ENCODE measurements at places on chromosomes 5 and 9. TPM values are rescaled to one million over a fixed set of nuclear protein-coding genes. Genes with fewer than 3 reads are reported as not detected.

The RASEF gene
- total RNA-seq, result 2.1 TPM

The MED7 gene
- total RNA-seq, result 11.6 TPM

The WHRN gene
- total RNA-seq, result 2.2 TPM

DNA sequence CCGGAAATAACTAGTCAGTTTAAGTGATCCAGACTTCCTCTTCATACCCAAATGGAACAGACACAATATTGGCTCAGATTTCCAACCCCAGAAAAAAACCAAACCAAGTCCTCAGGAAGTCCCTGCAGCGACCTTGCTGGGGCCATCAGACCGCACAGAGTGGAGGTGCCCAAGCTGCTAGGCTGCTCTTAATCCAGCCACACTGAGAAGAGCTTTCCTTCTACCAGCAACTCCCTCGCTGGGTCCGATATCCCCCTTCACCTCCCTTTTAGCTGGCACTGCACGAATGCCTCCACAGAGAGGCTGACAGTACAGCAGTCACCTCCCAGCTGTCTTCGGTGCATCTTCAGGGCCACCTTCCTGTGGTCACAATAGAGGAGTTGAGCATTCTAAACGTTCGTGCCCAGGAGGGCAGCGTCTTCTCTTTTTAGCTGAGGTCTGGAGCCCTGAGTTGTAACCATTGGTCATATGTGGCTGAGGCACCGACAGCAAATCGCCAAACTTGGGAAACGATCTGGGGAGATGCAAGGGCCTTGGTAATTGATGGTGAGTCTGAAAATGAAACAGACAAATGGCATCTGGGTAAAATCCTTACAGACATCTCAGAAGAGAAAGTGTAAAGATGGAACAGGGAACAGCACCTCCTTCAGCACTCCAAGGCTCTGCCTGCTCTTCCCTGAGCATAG, 5.7 kb downstream of the NAIF1 start:
- peaks cover 12% of the 10 kb centered on the region for H3K4me1 ChIP-seq
- no peak overlapping the region for H3K4me3 ChIP-seq
- H3K27ac ChIP-seq, result no peak overlapping the region

GRCh38 chr5:172450861-172451695, 3.2 kb downstream of the SH3PXD2B start:
- peak; percentile 76 for DNase-seq
- H3K27me3 ChIP-seq, result no peaks in the 10 kb centered on the region
- H3K27ac ChIP-seq, result peak overlapping the region; percentile 95
- peaks cover 45% of the 10 kb centered on the region for H3K4me1 ChIP-seq
- H3K4me3 ChIP-seq, result no peak overlapping the region

- H3K4me3 ChIP-seq, result peak overlapping the region; percentile 80
- H3K27me3 ChIP-seq, result no peaks in the 10 kb centered on the region
- DNase-seq, result no peak
- H3K27ac ChIP-seq, result peak overlapping the region; percentile 78
These were observed 975 bp upstream of the NXNL2 start for GRCh38 chr9:88533951-88534455.

DNA sequence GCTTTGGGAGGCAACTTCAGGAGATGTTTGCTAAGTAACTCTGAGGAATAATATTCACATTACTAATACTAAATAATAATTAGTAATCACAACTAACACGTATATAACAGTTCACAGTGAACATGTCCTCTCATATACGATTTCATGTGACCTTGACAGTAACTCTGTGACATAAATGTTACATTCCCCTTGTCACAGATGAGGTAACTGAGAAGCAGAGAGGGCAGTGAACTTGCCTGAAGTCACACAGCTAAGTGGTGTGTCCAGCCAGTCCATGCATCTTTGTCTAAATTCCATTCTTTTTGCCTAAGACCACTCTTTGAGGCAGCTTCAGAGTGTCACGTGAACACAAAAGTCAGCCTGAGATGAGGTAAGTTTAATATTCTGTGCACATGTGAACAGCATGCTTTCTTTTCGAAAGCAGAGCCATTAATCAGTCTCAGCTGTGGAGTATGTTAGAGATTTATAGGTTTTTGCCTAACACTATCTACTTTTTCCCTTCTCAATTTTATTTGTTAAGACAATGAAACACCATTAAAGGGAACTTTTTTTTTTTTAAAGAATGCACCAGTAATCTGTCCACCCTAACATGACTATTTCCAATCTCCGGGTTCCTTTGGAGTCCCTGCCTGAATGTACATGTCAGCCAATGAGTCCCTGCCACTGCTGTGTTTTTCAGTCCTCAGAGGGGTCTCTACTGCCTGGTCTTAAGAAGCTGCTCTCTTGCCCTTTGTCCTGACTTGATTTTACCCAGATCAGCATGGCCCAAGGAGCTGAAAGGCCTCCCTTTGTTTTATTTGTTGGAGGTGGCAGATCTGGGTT, 43.5 kb downstream of the SH3PXD2B start:
- H3K36me3 ChIP-seq, result peaks cover 12% of the 10 kb centered on the region
- no peak overlapping the region for H3K4me3 ChIP-seq
- no peaks in the 10 kb centered on the region for H3K27me3 ChIP-seq
- peak overlapping the region; percentile 83 for H3K27ac ChIP-seq

DNA sequence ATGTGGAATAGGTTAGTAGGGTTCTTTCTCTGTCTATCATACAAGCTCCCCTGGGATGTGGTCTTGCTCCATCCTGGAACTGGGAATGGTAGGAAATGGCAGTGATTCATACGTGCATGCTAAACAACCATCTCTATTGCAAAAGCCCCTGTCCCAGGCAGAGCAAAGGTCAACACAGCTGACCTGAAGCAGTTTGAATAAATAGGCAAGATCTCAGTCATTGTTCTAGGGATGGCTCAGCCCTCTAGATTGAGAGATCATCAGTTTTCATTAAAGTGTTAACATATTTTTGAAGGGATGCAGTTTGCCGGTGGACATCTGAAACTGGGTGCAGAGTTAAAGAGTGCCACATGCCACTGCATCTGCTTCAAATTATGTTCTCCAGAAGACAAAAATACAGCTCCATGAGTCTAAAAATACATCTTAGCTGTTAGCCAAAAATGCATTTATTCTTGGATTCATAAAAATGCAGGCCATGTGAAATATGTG, 224.1 kb downstream of the ESM1 start:
- peak; percentile 51 for DNase-seq
- H3K4me3 ChIP-seq, result no peak overlapping the region
- no peaks in the 10 kb centered on the region for H3K27me3 ChIP-seq
- peak overlapping the region; percentile 86 for H3K27ac ChIP-seq

GRCh38 chr5:147530530-147531389, 20.9 kb upstream of the DPYSL3 start:
- H3K27ac ChIP-seq, result no peak overlapping the region
- no peaks in the 10 kb centered on the region for H3K27me3 ChIP-seq
- H3K36me3 ChIP-seq, result no peaks in the 10 kb centered on the region
- peaks cover 36% of the 10 kb centered on the region for H3K4me1 ChIP-seq

The IL31RA gene
- total RNA-seq, result not detected

The C9orf50 gene
- 0.36 TPM for total RNA-seq

DNA sequence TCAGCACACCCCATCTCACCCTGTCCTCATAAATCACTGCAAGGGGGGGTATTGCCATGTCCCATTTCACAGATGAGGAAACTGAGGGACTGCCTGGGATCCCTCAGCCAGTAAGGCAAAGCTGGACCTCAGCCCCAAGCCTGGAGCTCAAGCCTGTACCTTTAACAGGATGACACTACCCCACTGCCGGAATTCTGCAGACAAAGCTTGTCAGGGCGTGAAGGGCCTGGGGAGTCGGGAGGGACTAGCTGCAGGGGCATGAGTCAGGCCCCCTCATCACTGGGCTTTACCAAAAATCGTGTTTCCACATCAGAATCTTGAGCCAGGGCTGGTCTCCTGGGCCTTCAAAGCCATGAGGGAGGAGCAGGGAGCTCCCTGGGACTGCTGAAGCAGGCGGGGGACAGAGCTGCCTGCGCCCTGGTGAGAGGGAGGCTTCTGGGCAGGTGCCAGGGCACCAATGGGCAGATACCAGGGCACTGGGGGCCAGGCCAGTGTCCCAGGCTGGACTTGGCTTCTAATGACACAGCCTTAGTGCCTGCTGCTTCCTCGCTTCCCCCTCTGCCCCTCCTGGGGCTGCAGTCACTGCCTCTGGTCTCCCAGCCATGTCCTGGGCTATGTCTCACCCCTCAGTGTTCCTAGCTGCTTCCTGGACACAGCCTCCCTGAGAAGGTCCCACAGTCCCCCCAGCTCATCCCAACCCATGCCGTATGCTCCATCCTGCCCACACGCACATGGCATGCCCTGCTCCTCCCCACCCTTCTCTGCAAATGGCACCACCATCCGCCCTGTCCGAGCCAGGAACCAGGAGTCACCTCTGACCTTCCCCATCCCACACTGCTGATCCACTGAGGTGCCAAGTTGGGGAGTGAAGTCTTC, 80.7 kb downstream of the LMX1B start:
- H3K36me3 ChIP-seq, result no peaks in the 10 kb centered on the region
- no peak overlapping the region for H3K4me3 ChIP-seq
- no peaks in the 10 kb centered on the region for H3K4me1 ChIP-seq

GRCh38 chr5:142813220-142813619, 43.0 kb downstream of the ARHGAP26 start:
- H3K4me3 ChIP-seq, result no peak overlapping the region
- H3K27me3 ChIP-seq, result no peaks in the 10 kb centered on the region
- no peak overlapping the region for H3K27ac ChIP-seq
- DNase-seq, result no peak

The CD274 gene
- total RNA-seq, result 0.72 TPM

DNA sequence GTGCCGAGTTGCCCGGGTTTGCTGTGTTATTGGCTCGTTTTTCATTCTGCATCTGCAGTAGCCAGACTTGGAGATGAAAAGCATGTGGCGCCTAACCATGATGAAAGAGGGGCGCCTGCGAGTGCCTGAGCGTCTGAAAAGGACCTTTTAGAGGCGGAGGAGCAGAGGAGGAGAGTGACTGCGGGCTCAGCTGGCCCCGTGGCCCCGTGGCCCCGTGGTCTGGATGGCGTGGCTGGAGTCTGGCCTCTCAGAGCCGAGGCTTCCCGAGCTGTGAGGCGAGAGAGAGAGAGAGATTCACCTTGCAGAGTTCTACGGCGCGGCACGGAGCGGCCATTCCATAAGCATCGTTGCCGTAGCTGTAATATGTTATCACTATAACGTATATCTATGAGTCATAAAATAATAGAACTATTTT, 55.3 kb upstream of the RNU6ATAC start:
- H3K36me3 ChIP-seq, result no peaks in the 10 kb centered on the region
- DNase-seq, result peak; percentile 25
- H3K4me3 ChIP-seq, result no peak overlapping the region
- no peaks in the 10 kb centered on the region for H3K4me1 ChIP-seq

DNA sequence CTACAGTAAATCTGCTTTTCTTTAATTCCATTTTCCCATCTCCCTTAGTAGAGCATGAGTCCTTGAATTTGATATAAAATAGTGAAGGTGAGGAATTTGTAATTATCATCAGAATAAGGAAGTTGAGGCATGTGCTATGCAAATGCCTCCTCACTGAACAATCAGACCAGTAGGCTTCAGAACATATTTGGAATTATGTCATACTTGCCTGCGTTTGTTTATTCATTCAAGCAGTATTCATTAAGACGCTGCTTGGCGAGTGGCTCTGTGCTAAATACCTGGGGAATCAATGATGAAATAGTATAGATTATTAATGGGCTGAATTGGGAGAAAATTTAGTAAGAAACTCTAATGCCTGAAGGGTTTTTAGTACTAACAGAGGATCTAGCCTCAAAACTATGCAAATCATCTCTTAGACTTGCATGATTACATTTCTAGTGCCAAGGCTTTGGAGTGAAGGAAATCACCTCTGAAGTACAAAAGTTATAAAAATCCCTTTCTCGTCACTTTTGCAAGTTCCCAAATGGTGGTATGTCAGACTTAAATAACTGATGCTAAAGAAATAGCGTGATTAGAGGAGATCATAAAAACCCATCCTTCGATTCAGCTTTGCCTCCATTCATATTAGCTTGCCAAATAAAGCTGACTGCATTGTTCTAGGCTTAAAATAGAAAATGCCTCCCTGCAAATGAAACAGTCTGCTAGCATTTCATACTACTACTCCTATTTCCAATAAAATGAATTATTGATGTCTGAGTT, 141.7 kb downstream of the PCSK5 start:
- H3K4me3 ChIP-seq, result no peak overlapping the region
- no peaks in the 10 kb centered on the region for H3K27me3 ChIP-seq
- no peaks in the 10 kb centered on the region for H3K4me1 ChIP-seq

GRCh38 chr9:95008151-95008771, 281.8 kb downstream of the AOPEP start:
- H3K27ac ChIP-seq, result peak overlapping the region; percentile 98
- H3K36me3 ChIP-seq, result peaks cover 61% of the 10 kb centered on the region
- peaks cover 59% of the 10 kb centered on the region for H3K4me1 ChIP-seq
- peak overlapping the region; percentile 91 for H3K4me3 ChIP-seq

GRCh38 chr5:78997090-78997489, 12.0 kb upstream of the ARSB start:
- H3K4me1 ChIP-seq, result peaks cover 10% of the 10 kb centered on the region
- no peak overlapping the region for H3K27ac ChIP-seq
- DNase-seq, result no peak
- no peak overlapping the region for H3K4me3 ChIP-seq
- H3K36me3 ChIP-seq, result no peaks in the 10 kb centered on the region

The SPINK6 gene
- total RNA-seq, result not detected

GRCh38 chr9:137212520-137212919, 7.0 kb downstream of the NDOR1 start:
- H3K4me3 ChIP-seq, result no peak overlapping the region
- no peaks in the 10 kb centered on the region for H3K27me3 ChIP-seq
- DNase-seq, result no peak
- H3K4me1 ChIP-seq, result peaks cover 5% of the 10 kb centered on the region
- H3K36me3 ChIP-seq, result peaks cover 2% of the 10 kb centered on the region

DNA sequence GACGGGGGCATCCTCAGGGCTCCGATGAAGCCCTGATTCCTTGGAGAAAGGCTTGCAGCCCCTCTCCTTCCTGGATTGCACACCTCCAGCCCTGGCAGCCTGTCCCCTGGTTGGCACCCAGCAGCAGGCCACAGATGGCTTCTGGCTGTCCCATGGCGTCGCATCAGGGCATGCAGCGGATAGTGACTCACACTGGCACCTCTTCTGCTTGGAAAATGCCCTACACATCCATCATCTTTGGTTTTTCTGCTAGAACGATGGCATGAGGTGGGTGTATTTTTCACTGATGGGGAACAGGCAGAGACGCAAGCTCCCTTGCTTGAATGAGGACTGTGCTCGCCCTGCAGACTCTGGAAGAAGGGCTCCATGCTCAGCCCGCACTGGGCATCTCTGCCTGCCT, 23.2 kb upstream of the IER5L start:
- no peaks in the 10 kb centered on the region for H3K36me3 ChIP-seq
- no peak overlapping the region for H3K4me3 ChIP-seq
- H3K27ac ChIP-seq, result no peak overlapping the region
- no peaks in the 10 kb centered on the region for H3K27me3 ChIP-seq

GRCh38 chr5:174231956-174232487, 186.5 kb downstream of the NSG2 start:
- no peaks in the 10 kb centered on the region for H3K4me1 ChIP-seq
- H3K27me3 ChIP-seq, result no peaks in the 10 kb centered on the region
- DNase-seq, result no peak
- H3K27ac ChIP-seq, result no peak overlapping the region
- H3K4me3 ChIP-seq, result no peak overlapping the region

- H3K4me3 ChIP-seq, result no peak overlapping the region
- no peak for DNase-seq
These were observed 198.1 kb upstream of the WWC1 start for GRCh38 chr5:168093200-168093910.

The KIF24 gene
- total RNA-seq, result 1.8 TPM
